ENCODE measurements at places on chromosomes 16 and 17.

DNA sequence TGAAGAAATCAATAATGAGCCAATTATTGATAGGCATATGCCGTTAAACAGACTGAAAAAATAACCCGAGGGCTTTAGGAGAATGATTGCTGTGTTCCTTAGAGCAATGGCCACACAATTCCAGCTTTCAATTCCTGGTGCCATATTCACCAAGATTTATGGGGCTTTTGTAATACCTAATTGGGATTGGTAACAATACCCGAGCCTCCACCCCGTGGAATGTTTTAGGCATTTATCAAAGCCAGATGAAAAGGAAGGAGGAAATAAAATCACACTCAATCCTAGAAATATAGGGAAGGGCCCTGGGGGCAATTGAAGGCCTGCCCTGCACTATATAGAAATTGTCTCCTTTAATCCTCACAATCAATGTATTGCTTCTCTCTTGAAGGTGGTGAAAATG lies 42.1 kb upstream of the MLYCD start:
- no peak for DNase-seq

- DNase-seq: no peak
Measured at GRCh38 chr16:89409161-89409711, 81.1 kb downstream of the ANKRD11 start.

DNA sequence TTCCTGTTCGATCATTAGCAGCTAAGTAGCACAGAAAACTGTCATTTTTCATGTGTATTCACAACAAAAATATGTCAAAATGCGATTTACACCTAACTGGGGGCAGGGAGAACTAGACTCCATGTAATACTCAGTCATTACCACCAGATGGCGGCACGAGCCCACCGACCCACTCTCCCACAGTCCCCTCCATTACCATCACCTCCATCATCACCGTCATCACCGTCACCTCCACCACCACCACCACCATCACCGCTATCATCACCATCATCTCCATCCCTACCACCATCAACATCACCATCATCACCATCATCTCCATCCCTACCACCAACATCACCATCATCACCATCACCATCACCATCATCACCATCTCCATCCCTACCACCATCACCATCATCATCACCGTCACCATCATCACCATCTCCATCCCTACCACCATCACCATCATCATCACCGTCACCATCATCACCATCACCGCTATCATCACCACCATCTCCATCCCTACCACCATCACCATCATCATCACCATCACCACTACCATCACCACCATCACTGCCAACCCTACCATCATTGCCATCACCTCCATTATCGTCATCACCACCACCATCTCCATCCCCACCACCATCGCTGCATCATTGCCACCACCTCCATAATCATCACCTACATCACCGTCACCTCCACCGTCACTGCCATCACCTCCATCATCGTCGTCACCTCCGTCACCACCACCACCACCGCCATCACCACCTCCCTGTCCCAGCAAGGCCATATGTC lies 14.4 kb downstream of the NDUFAF8 start:
- peak; percentile 78 for DNase-seq

DNA sequence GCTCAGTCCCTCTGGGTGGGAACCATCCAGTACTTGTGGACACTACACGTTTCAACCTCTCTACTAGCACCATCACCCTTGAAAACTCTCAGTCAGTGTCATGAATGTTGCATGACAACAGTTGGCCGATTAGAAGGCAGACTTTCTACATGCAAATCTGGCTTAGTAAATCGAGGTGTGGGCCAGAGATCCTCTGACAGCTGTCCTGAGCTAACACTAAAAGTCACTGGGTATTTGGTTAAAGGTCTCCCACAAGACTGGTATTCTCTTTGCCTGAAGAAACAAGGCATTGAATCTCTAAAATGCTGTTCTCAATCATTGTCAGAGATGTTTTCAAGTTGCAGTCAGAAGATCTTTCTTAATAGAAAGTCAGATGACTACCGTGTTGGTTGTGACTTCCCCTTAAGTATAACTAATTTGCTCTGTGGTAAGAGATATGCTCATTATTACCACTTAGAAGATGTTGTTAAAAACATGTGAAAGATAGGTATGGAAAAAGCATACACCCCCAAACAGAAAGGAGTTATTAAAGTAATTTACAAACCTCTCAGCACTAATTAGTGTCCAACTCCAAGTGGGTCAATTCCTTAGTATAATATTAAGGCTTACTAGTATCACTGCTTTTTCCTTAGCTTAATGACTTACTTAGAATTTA lies 62.3 kb downstream of the WNT3 start:
- DNase-seq: no peak

DNA sequence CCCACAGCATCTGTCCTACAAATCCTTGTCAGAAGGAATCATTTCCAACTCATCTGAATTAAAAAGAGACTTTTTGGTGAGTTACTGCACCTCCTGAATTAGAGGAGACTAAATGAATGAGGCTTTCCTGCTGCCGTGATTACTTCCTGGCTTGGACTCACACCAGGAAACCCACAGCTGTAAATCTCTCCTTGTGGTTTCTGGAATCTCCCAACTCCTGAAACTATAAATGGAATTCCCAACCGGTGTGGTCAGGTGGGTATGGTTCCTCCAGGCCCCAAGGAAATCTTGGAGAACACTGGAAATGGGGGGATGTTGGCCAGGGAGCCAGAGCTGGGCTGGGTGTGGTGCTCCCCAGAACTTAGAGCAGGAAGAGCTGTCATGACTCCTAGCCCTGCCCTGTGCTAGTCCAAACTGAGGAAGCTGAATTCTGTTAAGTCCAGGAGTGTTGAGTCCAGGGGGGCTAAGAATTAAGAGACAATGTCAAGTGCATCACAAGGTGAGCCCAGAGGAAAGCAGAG lies 216.4 kb downstream of the GSG1L start:
- DNase-seq: no peak

GRCh38 chr16:88700636-88701482 lies 5.3 kb downstream of the RNF166 start:
- no peak for DNase-seq

GRCh38 chr17:9917801-9918200 lies 12.7 kb upstream of the RCVRN start:
- DNase-seq: no peak

GRCh38 chr16:12390644-12391043 lies 413.0 kb downstream of the CPPED1 start:
- no peak for DNase-seq
